ENCODE measurements at places on chromosomes 2 and 18.

DNA sequence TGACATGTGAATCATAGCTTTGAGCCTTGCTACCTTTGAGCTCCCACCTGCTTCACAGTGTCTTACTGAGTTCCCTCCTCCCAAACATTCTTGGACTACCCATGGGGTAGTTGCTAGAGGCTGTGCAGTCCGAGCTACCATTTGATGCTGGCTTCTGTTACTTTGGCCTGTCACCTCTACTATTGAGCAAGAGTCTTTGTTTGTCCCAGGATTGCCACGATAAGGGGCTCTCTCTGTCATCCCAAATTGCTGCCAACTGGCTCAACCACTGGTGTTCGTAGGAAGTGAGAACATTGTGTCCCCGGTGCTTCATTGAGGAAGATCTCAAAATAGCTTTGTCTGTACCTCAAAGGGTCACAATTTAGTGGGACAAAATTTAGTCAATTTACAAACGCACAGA lies 59.1 kb upstream of the PAX8 start:
- DNase-seq: no peak

DNA sequence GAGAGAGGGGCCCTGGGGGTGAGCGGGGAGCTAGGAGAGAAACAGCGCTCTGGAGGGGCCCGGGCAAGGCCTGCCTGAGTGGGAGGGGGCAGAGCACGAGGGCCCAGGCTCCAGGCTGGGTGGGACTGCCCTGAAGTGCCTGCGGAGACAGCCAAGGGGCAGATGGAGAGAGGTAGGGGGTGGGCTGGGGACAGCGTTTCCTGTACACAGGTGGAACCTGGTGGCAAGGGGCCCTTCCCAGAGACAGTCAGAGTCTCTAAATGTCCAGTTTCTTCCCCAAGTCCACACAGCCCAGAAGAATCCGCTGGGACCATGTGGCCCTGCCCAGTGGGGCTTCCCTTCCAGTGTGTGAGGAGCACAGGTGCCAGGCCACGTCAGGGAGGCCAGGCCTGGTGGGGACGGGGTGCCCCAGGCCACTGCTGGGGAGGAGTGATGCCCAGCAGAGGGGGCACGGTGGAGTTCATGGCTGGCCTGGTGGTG lies 1.7 kb upstream of the GPR35 start:
- DNase-seq: no peak

GRCh38 chr18:9741793-9742523 lies 33.9 kb downstream of the RAB31 start:
- DNase-seq: no peak

GRCh38 chr2:221833966-221834365 lies 261.9 kb upstream of the EPHA4 start:
- DNase-seq: no peak

- DNase-seq: no peak
Observed at GRCh38 chr2:36088716-36089328, 266.8 kb upstream of the CRIM1 start.

DNA sequence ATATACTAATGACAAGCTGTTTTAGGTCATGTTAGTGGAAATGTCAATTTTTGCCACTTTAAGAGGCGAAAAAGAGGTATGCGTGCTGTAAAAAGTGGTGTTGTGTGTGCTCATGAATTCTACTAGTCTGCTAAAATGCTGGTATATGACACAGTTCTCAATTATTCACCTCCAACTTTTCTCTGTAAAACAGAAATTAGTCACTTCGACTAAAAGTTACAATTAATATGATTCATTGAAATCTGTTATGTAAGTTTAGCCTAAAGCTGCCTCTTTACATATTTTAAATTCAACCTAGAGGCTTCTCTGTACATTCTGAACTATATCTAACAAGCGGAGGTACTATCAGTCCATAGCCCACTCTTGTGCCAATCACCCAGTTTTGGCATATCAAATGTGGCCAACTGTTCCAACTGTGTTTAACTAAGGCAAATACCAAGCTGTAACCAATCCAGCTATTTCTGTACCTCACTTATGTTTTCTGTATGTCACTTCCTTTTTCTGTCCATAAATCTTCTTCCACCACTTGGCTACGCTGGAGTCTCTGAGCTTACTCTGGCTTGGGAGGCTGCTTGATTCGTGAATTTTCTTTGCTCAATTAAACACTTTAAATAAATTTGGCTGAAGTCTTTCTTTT lies 20.8 kb downstream of the BAZ2B start:
- no peak for DNase-seq

DNA sequence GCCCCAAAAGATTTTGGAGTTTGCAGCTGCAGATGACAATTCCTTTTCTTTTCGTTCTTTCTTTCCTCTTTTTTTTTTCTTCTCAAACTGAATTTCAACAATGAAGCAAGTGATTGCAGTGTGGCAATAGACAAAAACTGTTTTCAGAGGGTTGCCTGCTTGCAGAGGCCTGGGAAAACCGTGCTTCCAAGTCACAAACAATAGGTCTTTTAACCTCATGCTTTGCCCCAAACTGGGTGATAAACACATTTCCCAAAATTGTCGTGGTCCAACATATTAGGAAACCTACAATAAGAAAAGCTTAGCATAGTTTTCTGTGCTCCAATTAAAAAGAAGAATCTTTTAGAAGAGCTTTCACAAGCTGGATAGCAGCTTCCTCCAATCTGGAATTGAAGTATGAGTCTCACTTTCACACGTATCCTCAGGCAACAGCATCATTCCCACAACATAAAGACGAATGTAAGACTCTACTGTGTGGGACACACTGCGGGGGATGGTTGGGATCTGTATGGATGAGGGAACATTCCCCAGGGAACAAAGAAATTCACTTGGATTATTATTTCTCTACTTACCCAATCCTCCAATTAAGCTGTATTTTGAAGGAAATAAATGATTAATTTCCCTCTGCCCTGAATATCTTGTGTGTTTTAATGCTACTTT lies 656.1 kb downstream of the RNF144A start:
- no peak for DNase-seq

GRCh38 chr2:74464406-74464805 lies 776 bp downstream of the MOGS start:
- no peak for DNase-seq

DNA sequence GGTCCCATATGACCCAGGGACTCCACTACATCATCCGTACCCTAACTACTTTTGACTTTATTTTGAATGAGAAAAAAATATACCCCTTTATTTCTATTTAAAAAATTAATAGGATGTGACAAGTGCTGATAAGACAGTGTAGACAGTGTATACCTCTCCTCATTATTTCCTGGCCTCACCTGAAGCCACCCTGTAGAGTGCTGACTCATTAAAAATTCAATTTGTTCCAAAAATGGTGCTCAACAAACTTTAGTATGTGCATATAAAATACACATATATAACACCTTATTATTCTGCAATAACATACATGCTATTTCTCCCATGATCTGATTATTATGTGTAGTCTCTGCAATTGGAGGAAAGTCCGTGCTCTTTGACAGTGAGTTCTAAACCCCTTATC lies 20.8 kb downstream of the NOL4 start:
- DNase-seq: no peak

- no peak for DNase-seq
Observed at GRCh38 chr2:201696151-201696659, 2.2 kb downstream of the MPP4 start.

DNA sequence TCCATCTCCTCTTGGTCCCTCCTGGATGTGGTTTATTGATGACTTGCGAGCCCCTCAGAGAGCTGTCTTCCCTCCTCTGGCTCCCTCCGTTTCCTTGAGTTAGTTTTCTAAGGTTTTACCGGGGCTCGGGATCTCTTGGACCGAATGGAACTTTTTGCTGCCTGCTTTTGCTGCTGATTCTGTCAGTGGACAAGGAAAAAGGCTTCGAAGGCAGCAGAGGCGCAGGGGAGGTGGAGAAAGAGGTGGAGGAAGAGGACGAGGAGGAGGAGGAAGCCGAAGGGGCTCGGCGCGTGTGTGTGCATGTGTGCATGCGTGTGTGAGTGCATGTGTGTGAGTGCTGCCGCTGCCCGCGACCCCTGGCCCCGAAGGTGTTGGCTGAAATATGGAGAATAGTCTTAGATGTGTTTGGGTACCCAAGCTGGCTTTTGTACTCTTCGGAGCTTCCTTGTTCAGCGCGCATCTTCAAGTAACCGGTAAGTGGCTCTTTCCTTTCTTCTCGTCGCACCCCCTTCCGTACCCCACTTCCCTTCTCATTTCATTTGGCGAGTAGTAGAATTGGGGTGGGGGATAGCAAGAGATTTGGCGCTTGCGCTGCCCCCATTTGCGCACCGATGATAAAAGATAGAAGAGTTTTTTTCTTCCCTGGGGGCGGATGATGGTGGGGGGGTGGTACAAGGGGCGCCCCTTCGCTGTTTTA lies 557 bp downstream of the DCC start:
- no peak for DNase-seq

- no peak for DNase-seq
Observed at GRCh38 chr2:137007938-137008337, 242.6 kb downstream of the THSD7B start.

- peak; percentile 49 for DNase-seq
Observed at GRCh38 chr18:13530879-13531387, 195.4 kb downstream of the FAM210A start.

- no peak for DNase-seq
Observed at GRCh38 chr2:180952082-180952481, 28.3 kb upstream of the UBE2E3 start.

DNA sequence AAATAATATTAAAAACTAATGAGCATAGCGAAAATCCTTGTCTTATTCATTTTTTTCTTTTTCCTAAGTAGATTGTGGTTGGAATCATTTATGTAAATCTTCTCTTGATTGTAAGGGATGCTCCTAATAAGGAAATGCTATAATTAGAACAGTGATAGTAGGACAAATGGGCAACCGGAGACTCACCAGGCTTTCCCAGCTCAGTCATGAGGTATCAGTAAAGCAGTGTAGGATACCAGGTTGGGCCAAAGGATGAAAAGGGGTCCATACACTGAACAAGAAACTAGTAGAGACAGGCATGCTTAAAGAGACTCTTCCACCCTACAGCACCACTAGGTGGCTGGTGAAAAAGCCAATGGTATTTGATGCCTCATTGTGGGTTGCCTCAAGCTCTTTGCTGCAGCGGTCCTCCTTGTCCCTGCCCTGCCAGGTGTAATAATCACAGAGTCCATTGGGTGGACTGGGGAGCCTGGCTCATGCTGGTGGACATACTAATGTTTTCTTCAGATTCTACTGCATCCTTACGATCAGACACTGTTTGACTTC lies 71.4 kb upstream of the FAM98A start:
- no peak for DNase-seq

DNA sequence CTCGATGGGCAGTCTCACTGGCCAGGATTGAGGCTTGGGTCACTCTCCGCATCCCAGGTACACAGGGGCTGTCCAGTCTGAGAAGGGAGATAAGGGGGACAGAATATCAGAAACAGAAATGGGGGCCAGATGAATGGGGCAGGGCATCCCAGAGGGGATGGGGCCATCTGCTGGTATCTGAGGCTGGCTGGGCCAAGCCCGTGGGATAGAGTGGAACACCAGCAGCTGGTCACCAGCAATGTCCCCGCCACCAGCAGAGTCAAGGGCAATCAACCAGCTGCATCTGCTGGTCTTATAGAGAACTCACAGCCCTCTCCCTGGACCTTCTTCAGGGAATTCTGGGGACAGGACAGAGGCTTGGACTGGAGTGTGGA lies 128.8 kb upstream of the HAAO start:
- DNase-seq: no peak

DNA sequence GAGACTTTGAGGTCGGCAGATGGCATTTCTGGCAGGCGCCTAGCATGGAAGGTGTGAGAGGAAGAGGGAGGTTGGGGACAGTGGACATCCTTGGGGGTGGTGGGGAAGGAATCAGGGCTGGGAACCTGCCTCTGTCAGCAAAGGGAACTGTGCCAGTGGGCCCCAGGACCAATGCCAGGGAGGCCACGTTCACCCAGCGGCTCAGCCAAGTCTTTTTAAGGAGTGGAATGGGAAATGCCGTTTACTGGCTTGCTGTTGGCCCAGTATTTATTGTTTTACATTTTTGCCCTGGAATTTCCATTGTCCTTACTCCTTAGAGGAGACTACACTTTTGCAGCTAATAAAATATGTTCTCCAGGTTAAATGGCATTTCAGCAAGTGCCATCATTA lies 135.2 kb downstream of the MCFD2 start:
- DNase-seq: no peak

GRCh38 chr2:103880081-103880834 lies 973.7 kb upstream of the POU3F3 start:
- DNase-seq: no peak

DNA sequence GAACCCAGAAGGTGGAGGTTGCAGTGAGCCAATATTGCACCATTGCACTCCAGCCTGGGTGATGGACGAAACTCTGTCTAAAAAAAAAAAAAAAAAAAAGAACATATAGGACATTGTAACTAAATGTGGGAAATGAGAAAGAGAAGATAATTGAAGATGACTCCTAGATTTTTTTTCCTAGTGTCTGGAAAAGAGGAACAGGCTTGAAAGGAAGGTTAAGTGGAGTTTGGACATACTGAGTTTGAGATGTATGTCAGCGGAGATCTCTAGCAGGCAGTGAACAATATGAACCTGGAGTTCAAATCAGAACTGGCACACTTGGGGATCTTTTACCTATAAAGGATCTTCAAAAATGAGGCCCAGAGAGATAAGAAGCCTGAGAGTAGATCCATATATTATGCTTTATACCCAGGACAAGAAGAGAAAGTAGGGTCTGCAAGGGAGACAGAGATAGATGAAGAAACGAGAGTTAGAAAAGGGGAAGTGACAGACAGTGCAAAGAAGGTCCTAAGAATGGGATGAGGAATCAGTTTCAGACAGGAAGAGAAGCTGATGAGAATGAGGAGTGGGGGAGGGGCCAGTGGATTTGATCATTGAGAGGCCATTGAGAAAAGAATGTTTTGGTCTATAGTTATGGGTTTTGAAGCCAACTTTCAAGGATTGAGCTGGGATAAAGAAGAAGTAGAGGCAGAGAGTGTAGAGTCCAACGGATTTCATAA lies 46.9 kb upstream of the CD28 start:
- peak; percentile 92 for DNase-seq

DNA sequence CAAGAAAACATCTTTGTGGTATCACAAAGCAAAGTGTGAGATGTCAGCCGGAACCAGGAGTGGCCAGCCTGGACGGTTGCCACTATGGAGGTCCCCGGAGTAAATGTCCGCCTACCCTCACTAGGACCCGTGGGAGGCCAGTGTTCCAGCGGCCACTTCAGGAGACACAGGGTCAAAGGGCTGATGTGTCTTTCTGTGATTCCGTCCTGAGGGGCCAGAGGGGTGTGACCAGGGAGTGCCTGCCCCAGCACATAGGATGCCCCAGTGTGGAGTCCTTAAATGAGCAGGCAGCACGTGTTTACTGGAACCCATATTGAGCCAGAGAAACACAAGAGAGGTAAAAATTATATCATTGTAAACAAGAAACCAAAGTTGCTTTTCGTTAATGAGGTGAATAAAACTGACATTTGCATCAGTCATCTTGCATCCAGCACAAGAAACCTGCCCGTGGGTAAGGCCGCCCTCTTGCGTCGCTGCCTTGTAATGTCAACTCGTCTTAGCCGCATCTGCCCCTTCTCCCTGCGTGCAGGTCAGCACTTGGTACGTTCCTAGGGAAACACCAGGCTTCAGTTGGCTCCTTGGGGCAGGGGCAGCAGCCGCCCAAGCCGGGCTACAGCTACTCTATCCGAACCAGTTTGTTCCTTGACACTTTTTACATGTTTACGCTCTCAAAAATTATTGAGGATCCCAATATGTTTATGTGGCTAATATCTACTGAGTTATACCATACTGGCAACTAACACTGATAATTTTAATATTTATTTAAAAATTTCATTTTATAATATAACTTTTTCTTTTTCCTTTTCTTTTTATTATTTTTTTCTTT lies 46.7 kb upstream of the LAPTM4A start:
- DNase-seq: peak; percentile 83

All from RPMI8226 (cell line).